ENCODE measurements at places on chromosomes 5 and 9. TPM values are rescaled to one million over a fixed set of nuclear protein-coding genes. Genes with fewer than 3 reads are reported as not detected.

Gene ARHGEF28
- total RNA-seq, result 14.3 TPM

Gene CCL28
- 0.18 TPM for total RNA-seq

Gene ARL15
- 3.5 TPM for total RNA-seq

Gene KCNV2
- total RNA-seq, result not detected

Gene HRCT1
- 0.38 TPM for total RNA-seq

Gene NEUROG1
- total RNA-seq, result not detected

Gene AFAP1L1
- 8.1 TPM for total RNA-seq

Gene MYO10
- total RNA-seq, result 54.8 TPM

Gene LCN9
- not detected for total RNA-seq

Gene MARVELD2
- 2.0 TPM for total RNA-seq

Gene RGS7BP
- total RNA-seq, result not detected

Gene WDR31
- 0.95 TPM for total RNA-seq

Gene TMEM252
- total RNA-seq, result not detected

Gene ANXA6
- total RNA-seq, result 36.3 TPM

Gene C1QTNF3
- total RNA-seq, result 0.53 TPM

Gene ZFAND5
- total RNA-seq, result 143 TPM

Gene CAMK2A
- total RNA-seq, result 0.76 TPM

Gene SPATA31A7
- total RNA-seq, result not detected

Gene SH3TC2
- total RNA-seq, result 0.58 TPM

Gene UBE2B
- total RNA-seq, result 77.1 TPM

Gene RHOBTB3
- 8.2 TPM for total RNA-seq

Gene ZNF366
- total RNA-seq, result not detected

Gene MRPL22
- 58.0 TPM for total RNA-seq

Gene FOXD4L3
- total RNA-seq, result 0.18 TPM

Gene PRLR
- total RNA-seq, result 0.09 TPM

Gene SARDH
- 0.10 TPM for total RNA-seq

Gene HACD4
- total RNA-seq, result 1.0 TPM

Gene PCDHB8
- total RNA-seq, result 0.32 TPM

Gene PCDHGA9
- total RNA-seq, result 0.07 TPM

Gene LECT2
- total RNA-seq, result not detected

Gene NTRK2
- 0.04 TPM for total RNA-seq

Gene RASEF
- total RNA-seq, result 9.2 TPM

Gene C8G
- 1.3 TPM for total RNA-seq

Gene C5orf22
- 17.4 TPM for total RNA-seq

Gene EQTN
- not detected for total RNA-seq

Gene OTP
- 0.03 TPM for total RNA-seq

Gene SPATA31A3
- total RNA-seq, result not detected

Gene TGFBI
- total RNA-seq, result 1,898 TPM

Gene MELK
- total RNA-seq, result 71.3 TPM

Gene SMIM33
- not detected for total RNA-seq

Gene TLE1
- 89.1 TPM for total RNA-seq

Gene BHMT
- not detected for total RNA-seq

Gene EIF4E1B
- not detected for total RNA-seq

Gene DRD1
- total RNA-seq, result 0.48 TPM

Data from A549 treated with CORT108297 at 1 μM for 4 hours (cell line).